Dermis blood vessel endothelial cell (primary cell): ENCODE measurements at places on chromosomes 12 and 14. TPM values are rescaled to one million over a fixed set of nuclear protein-coding genes. Genes with fewer than 3 reads are reported as not detected.
A peak's percentile ranks its signal among the peaks of the same experiment; 100 is the strongest.

- DNase-seq = no peak
Observed at GRCh38 chr12:107405436-107405835, 280.2 kb upstream of the PWP1 start.

GRCh38 chr12:37543131-37543965 lies 773.2 kb upstream of the ALG10B start:
- DNase-seq = no peak

The PMCH gene
- 0.23 TPM in 1 of 2 replicates, not detected in the other for total RNA-seq

DNA sequence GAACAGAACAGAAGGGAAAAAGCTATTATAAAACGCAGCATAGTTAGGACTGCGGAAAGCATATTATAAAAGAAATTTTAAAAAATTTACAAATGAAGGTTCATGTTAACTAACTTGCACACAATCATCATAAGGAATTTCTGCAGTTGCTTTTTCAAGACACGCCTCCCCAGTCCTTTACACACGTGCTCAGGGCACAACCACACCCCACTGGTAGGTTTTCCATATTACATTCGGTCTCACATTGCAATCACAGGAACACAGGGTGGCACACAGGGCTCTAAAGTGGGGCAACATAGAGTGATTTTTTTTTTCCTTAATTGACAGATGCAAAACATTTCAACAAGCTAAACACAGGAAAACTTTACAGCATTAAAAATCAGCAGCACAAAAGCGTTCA lies 69.7 kb downstream of the DICER1 start:
- no peak for DNase-seq

DNA sequence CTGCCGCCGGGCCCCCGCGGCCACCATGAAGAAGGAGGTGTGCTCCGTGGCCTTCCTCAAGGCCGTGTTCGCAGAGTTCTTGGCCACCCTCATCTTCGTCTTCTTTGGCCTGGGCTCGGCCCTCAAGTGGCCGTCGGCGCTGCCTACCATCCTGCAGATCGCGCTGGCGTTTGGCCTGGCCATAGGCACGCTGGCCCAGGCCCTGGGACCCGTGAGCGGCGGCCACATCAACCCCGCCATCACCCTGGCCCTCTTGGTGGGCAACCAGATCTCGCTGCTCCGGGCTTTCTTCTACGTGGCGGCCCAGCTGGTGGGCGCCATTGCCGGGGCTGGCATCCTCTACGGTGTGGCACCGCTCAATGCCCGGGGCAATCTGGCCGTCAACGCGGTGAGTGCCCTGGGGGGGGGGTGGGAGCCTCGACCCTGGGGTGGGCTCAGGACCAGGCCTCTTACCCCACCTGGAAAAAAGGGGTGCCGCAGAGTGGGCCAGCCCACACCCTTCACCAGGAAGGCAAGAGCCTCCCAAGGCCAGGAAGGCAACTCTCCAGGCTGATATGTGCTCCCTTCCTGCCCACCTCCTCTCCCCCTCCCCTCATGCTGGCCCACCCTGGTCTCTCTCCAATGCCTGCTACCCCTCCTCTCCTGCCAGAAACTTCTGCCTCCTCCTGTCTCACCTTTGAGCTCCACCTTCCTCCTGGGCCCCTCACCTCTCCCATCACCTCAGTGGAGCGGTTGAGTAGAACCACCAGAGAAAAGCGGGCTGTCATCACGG lies 507 bp downstream of the AQP5 start:
- no peak for DNase-seq

The PPHLN1 gene
- total RNA-seq = 99.5 and 101 TPM in 2 replicates

The RPS6KL1 gene
- 10.4 and 12.4 TPM in 2 replicates for total RNA-seq

The PLEKHD1 gene
- under 0.01 TPM in 1 of 2 replicates, not detected in the other for total RNA-seq

The FAM181A gene
- not detected in 2 replicates for total RNA-seq

The CIT gene
- total RNA-seq = 4.4 and 24.4 TPM in 2 replicates

DNA sequence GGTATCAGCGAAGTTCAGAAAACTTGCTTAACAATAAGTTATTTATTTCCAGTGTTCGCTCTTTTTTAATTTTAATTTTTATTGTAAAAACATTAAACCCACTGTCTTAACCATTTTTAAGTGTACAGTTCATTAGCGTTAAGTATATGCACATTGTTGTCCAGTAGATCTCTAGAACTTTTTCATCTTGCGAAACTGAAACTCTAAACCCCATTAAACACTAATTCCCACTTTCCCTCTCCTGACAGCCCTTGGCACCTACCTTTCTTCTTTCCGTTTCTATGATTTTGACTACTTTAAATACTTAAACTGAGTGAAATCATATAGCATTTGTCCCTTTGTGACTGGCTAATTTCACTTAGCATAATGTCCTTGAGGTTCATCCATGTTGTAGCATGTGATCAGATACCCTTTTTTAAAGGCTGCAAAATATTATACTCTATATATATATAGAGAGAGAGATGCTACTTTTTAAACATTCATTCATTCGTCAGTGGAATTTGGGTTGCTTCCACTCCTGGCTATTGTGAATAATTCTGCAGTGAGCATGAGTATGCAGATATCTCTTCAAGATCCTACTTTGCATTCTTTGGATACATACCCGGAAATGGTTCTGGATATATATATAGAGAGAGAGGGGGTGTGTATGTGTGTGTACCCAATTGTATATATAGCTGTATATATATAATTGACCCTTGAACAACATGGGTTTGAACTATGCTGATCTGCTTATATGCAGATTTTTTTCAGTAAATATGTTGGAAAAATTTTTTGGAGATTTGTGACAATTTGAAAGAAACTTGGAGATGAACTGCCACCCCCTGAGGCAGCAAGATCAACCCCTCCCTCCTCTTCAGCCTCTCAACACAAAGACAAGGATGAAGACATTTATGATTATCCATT lies 74.7 kb upstream of the EVL start:
- no peak for DNase-seq

The USP5 gene
- total RNA-seq = 85.3 and 128 TPM in 2 replicates

GRCh38 chr14:68306265-68306933 lies 486.5 kb downstream of the ZFP36L1 start:
- no peak for DNase-seq

GRCh38 chr14:69129264-69129880 lies 23.5 kb downstream of the DCAF5 start:
- DNase-seq = peak; percentile 93

The BATF gene
- 2.0 and 3.2 TPM in 2 replicates for total RNA-seq

DNA sequence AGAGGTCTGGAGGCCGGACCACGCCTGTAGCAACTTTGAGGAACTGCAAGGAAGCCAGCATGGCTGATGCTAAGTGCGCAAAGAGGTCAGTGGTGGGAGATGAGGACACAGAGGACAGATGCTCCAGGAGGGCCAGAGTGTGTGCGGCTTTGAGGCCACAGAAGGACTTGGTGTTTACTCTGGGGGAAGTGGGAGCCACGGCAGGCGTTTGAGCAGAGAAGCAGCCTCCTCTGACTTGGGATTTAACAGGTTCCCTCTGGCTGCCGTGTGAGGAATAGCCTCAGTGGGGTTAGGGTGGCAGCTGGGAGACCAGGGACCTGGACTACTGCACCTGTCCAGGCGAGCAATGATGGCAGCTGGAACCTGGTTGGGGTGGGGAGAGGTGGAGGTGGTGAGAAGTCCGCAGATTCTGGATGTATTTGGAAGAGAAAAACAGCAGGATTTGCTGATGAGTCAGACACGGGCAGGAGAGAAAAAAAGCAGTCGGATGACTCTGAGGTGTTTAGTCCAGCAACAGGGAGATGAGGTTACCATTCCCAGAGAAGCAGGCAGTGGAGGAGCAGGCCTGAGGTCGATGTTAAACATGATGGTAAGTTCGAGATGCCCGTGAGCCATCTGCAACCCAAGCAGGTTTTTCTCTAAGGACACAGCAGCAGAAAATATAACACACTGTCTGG lies 143.5 kb downstream of the SCARB1 start:
- DNase-seq = peak; percentile 75

- DNase-seq = no peak
Observed at GRCh38 chr12:40717576-40717975, 25.3 kb downstream of the CNTN1 start.

The PKP2 gene
- total RNA-seq = 1.2 and 4.9 TPM in 2 replicates

- DNase-seq = no peak
Observed at GRCh38 chr12:100827901-100828520, 33.4 kb downstream of the ANO4 start.

The GLIPR1L1 gene
- not detected in 2 replicates for total RNA-seq

DNA sequence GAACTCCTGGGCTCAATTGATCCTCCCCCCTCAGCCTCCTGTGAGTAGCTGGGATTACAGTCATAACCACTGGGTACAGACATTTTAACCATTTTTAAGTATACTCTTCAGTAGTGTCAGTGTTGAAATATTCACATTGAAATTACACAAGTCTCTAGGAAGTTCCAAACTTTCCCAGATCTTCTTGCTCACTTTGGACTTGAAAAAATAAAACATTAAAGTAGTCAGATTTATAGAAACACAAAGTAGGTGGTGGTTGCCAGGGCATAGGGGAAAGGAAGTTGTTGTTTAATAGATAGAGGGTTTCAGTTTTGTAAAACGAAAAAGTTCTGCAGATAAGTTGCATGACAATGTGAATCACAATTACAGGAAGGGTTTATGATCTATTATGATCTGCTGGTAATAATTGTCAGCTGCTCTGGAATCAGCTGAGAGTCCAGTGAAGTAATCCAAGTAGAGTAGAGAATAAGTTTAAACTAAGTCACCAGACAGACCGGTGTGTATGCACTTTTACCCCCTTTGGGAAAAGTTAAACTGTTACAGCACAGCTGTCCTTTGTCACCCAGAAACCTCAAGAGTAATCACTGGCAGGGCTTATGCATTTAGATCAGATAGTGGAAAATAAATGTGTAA lies 27.4 kb downstream of the PCNX1 start:
- peak; percentile 51 for DNase-seq

The AKAP3 gene
- 0.85 and 2.4 TPM in 2 replicates for total RNA-seq

GRCh38 chr12:27524494-27524835 lies 459 bp downstream of the PPFIBP1 start:
- DNase-seq = no peak

The TSHR gene
- not detected in 2 replicates for total RNA-seq

The KCNC2 gene
- not detected in 2 replicates for total RNA-seq

GRCh38 chr12:89461190-89461589 lies 63.4 kb downstream of the GALNT4 start:
- DNase-seq = peak; percentile 72

The LHX5 gene
- total RNA-seq = 0.05 TPM in 1 of 2 replicates, not detected in the other
